ENCODE measurements at places on chromosomes 3 and 15.

DNA sequence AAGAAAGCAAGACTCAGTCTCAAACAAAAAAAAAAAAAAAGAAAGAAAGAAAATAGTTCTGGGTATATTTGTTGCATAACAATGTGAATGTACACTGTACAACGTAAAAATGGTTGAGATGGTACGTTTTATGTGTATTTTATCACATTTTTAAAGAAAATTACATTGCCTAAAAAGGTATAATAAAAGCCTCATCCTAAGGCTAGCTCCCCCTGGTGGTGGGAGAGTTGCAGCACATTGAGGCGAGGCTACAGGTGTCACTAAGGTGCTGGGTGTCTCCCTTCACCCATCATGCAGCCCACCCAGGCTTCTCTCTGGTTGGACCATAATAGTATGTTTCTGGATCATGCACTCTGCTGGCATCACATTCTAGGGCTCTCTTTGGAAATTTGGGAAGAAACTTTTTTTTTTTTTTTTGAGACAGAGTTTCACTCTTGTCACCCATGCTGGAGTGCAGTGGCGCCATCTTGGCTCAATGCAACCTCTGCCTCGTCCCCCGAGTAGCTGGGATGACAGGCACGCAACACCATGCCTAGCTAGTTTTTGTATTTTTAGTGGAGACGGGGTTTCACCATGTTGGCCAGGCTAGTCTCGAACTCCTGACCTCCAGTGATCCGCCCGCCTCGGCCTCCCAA is 12.4 kb upstream of the RAB11A start:
- DNase-seq: peak; percentile 41

- peak; percentile 34 for DNase-seq
These were observed 51.2 kb upstream of the SAMMSON start for GRCh38 chr3:69948246-69948862.

DNA sequence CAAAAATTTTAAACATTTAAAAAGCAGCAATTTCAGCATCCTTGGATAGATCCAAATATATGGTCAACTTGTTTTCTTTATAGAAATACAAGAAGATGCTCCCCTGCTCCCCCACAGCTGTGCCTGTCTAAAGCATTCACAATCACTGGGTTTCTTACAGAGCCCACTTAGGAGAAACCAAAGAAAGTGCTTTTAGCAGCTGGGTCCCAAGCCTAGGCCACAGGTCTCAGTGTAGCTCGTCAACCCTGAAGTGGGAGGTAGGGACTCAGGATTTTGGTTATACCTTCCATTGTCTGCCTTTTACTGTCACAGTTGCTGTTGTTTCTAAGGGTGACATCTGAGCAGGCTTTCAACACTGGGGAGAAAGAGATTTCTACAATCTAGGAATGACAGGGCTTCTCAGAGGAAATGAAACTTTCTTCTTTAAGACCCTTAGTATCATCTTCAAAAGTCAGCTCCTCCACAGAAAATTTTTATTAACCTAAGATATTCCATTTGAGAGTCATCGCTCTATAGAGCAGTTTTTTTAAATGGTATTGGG is 199.3 kb upstream of the CMC1 start:
- DNase-seq: no peak

GRCh38 chr3:25556447-25556846 is 108.3 kb downstream of the TOP2B start:
- peak; percentile 27 for DNase-seq

GRCh38 chr3:189869165-189869564 is 238.0 kb downstream of the TP63 start:
- DNase-seq: no peak

DNA sequence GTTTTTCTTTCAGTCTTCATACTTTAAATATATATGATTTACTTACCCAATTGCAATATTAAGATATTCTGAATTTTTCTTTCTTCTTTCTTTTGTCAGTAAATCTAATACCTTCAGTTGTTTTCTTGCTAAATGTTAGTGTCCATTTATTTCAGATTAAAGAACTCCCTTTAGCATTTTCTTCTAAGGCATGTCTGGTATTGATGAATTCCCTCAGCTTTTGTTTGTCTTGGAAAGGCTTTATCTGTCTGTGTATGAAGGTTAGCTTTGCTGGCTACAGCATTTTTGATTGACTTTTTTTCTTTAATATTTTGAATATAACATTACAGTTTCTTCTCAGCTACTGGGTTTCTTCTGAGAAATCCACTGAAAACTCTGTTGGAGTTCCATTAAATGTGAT is 64.0 kb upstream of the PLSCR4 start:
- no peak for DNase-seq

- DNase-seq: no peak
These were observed 712.1 kb upstream of the ARRDC4 start for GRCh38 chr15:97248376-97248775.

DNA sequence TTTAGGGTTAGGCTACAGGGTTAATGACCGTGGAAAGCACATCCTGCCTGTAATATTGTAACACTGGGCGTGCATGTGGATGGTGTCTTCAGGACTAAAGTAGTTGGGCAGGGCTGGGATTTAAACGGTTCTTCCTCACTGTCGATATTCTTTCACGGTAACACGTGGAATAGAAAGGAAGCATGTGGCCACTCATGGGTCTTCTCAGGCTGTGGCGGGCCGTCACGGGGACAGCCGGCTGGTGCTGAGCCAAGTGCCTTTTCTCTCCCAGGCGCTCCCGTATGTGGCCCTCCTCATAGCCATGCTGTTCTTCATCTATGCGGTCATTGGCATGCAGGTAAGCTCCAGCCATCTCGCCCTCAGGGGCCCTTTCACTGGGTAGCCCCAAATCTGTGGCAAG is 73.7 kb downstream of the CHDH start:
- DNase-seq: no peak

- DNase-seq: no peak
These were observed 175.3 kb downstream of the NR1D2 start for GRCh38 chr3:24120434-24120833.

DNA sequence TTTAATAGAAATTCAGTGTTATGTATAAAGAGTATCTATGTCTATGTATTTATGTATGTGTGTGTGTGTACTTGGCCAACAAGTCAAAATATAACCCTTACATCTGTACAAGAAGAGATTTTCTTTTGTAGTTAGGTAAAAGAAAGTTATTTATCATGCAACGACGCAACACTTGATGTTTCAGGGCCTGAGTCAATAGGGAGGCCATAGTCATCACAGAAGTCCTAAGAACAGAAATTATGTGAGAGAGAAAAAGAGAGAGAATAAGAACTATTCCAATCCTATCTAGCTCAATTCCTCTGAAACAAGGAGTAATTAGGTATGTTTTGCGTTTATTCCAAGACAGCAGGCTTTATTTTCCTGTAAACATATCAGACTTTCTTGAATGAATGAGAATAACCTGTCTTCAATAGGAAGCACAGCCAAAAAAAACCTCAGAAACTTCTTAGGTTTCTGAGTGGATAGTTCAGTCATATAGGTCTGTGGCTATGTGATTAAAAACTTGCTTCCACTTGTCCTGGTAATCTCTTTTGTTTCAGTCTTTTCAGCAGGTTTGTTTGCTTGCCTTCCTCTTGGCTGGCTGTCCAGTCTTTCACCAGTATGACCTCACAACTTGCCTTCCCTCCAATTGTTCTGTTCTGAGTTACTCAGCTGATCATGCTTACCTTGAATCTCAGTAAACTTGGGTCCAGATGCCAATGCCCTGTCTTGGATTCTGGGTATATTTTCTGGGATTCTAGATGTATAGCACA is 382.4 kb upstream of the GBE1 start:
- DNase-seq: no peak

DNA sequence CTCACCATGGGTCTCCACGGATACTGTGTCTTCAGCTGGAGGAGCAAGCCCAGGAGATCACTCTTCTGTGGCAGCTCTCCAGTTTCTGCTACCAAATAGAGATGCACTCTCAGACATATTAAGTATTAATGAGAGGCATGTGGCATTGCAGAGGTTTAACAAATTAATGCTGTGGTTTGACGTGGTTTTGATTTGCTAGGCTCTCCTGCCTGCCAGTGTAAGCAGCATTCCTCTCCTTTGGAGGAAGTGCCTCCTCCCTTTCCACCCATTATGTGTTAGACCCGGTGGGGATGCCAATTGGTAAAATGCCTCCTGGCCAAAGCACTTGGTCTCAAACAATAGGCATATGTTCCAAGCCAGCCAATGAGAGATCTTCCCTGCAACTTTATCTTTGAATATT is 124.8 kb downstream of the MYLK start:
- DNase-seq: peak; percentile 53

GRCh38 chr3:81195478-81195877 is 566.0 kb downstream of the GBE1 start:
- no peak for DNase-seq

DNA sequence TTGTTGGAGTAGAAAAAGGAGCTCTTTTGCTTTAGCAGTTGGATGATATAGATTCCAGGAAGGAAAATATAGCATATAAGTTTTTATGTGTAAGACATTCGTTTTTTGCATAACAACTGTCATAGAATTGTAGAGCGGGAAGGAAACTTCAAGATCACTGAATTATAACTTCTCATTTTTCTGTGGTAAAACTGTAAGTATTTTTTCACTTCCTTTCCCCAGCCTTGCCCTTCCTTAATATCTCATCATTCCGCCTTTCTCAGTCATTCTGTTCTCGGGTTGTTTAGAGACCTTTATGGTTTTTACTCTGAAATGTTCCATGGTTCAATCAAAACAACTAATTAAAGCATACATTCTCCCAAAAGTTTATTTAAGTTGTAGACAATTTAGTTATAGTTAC is 1.1 kb downstream of the EAF2 start:
- no peak for DNase-seq

DNA sequence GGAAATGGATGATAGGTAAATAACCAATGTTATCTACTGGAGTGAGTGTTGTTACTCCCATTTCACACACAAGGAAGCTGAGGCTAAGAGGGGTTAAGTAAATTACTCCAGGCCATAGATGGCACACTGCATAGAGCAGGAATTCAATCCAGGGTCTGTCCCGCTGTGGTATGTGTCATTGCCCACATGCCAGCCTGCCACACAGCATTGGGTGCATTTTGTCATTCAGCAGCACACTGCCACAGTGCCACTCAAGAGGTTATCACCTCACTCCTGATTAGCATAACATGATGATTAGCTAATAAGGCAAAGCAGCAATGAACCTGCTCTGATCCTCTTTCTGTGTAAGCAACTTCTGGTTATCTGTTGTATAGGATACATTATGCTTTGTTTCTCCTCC is 157.4 kb upstream of the CTNNB1 start:
- DNase-seq: no peak

- no peak for DNase-seq
These were observed 30.6 kb upstream of the OR5H6 start for GRCh38 chr3:98233468-98233867.

GRCh38 chr15:77418391-77418965 is 1.4 kb downstream of the PEAK1 start:
- peak; percentile 45 for DNase-seq

DNA sequence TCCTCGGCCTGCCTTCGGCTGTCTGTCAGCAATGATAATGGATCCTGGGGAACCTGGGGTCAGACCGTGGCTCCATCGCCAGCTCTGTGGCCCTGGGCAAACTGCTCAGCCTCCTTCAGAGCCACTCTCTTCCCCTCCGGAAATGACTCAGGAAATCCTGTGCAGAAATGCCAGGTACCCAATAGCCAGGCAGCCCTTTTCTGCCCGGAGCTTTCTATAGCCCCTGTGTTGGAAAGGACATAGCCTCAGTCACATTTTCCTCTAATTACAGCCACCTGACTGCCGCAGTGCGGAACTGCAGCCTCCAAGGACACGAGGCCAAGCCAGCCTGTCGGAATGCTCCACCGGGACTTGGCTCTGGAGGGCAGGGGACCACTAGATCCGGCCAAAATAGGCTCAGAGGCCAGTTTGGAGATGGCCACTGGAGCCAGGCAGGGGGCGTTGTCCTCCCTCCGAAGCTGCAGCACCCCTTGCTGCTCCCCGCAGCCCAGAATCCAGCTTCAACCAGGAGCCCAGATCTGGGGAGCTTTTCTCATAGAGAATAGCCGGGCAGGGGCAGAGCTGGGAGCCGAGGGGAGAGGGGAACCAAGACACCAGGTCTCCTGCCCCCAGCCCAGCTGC is 11.6 kb upstream of the ZXDC start:
- peak; percentile 25 for DNase-seq

DNA sequence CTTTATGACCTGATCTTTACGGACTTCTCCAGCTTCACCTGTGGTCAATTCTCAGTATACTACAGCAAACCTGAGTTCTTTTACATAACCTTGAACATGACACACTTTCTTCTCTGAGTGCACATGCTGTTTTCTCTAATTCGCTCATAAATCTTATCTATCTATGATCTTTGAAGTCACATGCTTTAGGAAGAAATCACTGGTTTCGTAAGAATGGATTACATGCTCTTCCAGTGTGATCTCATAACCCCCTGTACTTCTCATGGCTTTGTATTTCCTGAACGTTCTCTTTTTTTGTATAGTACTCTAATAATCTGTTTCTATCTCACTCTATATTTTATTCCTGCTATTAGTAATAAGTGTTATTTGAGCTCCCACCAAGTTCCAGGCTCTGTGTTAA is 1165.2 kb downstream of the TBL1XR1 start:
- no peak for DNase-seq

GRCh38 chr15:78933187-78933822 is 11.5 kb downstream of the CTSH start:
- DNase-seq: no peak

GRCh38 chr3:171781711-171782127 is 28.6 kb downstream of the PLD1 start:
- DNase-seq: no peak

- no peak for DNase-seq
These were observed 20.8 kb downstream of the ATP13A3 start for GRCh38 chr3:194465920-194466570.

GRCh38 chr15:95292785-95293450 is 1037.6 kb upstream of the NR2F2 start:
- DNase-seq: no peak

DNA sequence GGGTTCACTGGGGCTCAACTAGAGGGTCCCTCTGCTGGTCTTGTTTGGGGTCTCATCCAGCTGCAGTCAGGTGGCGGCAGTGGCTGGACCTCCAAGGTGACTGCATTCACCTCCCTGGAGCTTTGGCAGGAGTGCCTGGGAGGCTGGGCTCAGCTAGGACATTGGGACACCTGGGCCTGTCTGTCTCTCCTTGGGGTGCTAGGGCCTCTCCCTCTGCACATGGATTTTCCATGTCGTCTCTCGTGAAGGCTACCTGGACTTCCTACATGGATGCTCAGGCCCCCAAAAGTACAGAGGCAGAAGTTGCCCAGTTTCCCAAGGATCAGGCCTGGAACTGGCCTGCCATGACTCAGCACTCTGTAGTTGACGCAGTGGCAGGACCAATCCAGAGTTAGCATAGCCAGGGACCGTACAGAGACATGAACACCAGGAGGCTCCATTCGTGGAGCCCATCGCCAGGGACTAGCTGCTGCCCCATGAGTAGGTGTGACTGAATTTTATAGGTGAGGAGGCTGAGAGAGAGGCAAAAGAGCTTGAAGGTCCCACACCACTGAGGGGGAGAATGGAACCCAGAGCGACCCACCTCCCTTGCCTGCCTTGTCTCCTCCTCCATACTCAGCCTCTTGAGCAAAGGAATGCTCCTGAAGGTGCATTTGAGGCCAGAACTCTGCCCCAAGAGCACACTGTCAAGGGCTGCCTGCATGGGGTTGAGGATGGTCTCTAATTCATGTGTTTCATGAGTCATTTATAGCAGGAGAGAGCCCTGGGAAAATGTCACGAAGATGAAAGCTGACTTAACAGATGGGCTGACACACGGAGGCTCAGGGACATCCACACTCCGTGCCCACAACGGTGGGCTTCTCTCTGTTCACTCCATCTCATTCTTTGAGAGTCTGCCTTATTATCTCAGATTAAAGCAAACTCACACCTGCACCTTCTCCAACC is 13.0 kb upstream of the ALDH1A3 start:
- no peak for DNase-seq
